MV-4-11 (cell line): ENCODE measurements at places on chromosomes 5 and 9.

GRCh38 chr5:60701321-60701968 is 1.5 kb upstream of the DEPDC1B start:
- DNase-seq: peak; percentile 5

GRCh38 chr5:91339063-91339705 is 43.9 kb downstream of the ARRDC3 start:
- no peak for DNase-seq

GRCh38 chr5:172869691-172870090 is 35.6 kb downstream of the ERGIC1 start:
- DNase-seq: no peak

DNA sequence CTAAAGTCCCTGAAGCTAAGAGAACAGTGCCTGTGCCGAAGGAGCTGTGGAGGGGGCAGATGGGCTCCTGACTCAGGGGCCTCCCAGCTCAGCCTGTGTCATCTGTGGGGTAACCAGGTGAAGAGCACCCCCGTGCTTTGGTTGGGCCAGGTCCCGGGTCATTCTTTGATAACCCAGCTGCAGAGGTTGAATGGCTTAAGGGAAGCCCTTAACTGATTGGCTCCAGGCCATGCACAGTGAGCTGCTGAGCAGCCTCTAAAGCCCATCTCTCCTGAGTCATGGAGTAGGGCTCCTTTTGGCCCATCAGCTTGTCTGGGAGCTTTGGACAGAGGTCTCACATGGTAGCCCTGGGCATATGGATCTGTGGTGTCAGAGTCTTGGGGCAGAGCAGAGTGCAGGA is 28.7 kb downstream of the COL27A1 start:
- DNase-seq: no peak

DNA sequence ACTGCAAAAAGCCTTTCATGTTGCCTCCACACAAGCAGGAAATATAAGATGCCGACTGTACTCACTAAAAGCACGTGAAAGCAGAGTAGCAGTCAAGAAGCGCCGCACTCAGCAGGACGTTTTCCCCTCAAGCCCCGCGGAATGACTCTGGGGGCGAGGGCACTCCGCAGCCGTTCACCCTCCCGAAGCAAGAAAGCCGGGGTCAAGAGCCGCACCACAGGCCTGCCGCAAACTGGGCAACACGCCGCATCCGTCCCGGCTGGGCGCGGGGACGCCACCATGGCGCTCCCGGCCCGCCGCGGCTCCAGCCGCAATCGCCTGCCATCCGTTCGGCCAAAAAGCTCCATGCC is 364 bp downstream of the RPS6 start:
- peak; percentile 41 for DNase-seq

DNA sequence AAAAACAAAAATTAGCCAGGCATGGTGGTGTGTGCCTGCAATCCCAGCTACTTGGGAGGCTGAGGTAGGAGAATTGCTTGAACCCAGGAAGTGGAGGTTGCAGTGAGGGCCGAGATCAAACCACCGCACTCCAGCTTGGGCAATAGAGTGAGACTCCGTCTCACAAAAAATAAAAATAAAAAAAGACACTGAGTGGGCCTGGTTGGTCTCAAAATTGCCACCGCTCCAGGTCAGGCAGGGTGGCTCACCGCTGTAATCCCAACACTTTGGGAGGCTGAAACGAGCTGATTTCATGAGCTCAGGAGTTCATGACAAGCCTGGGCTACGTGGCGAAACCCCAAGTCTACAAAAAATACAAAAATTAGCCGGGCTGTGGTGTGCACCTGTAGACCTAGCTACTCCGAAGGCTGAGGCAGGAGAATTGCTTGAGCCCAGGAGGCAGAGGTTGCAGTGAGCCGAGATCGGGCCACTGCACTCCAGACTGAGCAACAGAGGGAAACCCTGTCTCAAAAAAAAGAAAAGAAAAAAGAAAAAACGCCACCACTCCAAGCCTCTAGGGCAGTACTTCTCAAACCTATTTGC is 1.8 kb downstream of the STK10 start:
- DNase-seq: no peak

DNA sequence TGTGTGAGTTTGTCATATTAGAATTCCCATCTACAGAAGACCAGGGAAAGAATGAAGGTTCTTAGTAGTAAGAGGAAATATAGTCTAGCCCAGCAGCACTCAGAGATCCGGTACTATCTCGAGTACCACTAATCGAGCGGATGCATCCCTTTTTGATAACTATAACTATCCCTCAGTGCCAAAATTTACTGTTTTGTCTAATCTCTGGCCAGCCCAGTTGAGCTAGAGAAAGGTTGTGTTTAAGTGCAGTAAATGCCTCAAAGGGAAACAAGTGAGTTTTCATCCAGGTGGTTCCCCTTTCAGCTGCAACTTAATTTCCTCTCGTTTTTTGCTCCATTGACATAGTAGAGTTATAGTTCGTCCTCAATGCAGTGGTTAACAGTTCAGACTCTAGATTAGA is 146.7 kb downstream of the GPBP1 start:
- DNase-seq: no peak

DNA sequence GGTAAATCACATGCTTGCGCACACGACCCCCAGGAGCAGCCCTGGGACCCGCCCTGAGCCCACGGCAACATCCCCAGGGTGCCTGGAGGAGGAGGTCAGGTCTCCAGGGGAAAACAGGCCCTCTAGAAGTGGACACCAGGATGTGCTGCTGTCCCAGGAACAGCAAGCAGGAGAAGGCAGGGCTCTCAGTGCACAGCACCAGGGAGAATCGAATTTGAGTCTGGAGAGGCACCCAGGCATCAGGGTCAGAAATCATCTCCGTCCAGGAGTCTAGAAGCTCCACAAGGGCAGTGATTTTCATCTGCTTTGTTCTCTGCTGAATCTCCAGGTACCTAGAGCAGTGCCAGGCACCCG is 93.6 kb downstream of the PAX5 start:
- DNase-seq: no peak

DNA sequence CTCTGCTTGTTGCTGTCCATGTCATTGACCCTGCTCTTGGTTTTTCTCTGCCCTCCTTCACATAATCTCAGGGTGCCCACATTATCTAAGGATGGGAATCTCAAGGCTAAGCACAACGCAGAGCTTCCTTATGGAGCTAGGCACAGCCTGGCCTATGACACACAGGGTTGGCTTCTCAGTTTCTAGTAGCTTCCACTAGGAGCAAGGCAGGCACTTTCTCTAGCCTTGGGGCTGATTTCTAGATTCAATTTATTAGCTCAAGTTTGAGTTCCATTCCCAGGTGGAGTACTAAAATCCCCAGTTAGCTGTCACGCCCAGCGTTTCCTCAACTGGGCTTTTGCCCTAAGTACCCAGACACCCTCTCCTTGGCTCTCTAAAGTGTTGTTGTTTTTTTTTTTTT is 12.4 kb downstream of the IL4 start:
- no peak for DNase-seq

- DNase-seq: no peak
Measured at GRCh38 chr5:60538426-60538825, 161.5 kb downstream of the DEPDC1B start.

DNA sequence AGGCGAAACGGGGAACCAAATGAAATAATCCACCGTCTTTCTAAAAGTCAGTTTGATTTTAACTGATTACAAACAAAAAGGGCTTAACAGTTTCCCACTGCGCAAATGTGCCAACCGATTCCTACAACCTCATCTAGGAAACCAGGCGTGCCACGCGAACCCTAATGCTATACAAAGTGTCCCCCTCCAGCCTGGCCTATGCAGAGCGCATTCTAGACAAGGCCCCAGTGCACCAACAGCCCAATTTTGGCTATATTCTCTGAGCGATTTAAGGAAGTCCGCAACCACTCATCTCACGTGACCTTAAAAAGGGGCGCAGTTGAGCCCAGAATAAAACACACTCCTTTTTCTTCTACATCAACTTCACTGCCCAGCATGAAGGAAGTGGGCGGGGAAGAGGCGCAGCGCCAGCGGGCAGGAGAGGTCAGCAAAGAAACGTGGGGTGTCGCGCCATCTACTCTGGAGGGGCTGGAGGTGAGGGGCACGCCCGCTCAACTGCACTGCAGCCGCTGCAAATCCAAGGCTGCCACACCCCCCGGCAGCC is 779 bp downstream of the FAM13B start:
- DNase-seq: peak; percentile 90
